ENCODE measurements at places on chromosomes 7 and 10.

GRCh38 chr10:116833986-116834985 lies 15.0 kb upstream of the ENO4 start:
- no peak overlapping the region for H3K4me3 ChIP-seq
- H3K27me3 ChIP-seq, result no peaks in the 10 kb centered on the region
- DNase-seq, result no peak
- no peaks in the 10 kb centered on the region for H3K36me3 ChIP-seq

DNA sequence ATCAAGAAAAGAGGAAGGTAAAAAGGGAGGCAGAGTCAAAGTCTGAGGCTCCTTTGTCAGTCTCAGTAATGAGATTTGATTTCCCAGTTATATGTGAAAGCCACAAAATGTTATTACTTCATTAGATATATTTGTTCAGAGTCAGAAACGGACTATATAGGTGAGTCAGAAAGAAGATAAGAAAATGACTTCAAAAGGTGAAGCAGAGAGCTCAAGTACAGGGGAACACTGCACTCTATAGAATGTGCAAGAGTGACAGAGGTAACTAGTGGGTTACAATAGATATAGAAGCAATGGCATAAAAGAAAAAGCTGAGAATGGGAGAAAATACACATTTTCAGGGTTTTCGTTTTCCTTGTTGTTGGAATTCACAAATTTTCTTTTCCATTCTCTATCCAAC lies 43.3 kb downstream of the DGKB start:
- no peaks in the 10 kb centered on the region for H3K4me1 ChIP-seq
- no peak overlapping the region for H3K27ac ChIP-seq

DNA sequence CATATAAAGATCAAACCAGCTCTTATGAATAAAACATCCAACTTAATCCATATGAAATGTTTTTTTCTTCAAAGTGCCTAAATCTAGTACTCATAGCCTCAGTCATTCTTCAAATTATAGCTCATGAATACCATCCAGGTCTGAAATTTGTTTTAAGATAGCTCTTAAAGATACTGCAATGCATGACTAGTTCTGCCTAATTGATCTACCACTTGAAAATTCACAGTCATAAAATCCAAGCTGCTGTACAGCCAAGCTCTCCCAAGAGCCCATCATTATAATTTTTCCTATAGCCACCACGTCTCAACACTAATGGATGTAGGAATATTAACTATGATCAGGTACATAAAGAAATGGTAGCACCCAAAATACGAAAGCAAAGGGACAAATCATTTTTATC lies 87.9 kb upstream of the RNF148 start:
- no peaks in the 10 kb centered on the region for H3K36me3 ChIP-seq
- H3K4me3 ChIP-seq, result no peak overlapping the region
- no peak for DNase-seq

- no peaks in the 10 kb centered on the region for H3K27me3 ChIP-seq
- no peaks in the 10 kb centered on the region for H3K4me1 ChIP-seq
- no peak overlapping the region for H3K27ac ChIP-seq
- no peak overlapping the region for H3K4me3 ChIP-seq
- no peaks in the 10 kb centered on the region for H3K36me3 ChIP-seq
Measured at GRCh38 chr10:70567603-70568002, 34.9 kb downstream of the PRF1 start.

DNA sequence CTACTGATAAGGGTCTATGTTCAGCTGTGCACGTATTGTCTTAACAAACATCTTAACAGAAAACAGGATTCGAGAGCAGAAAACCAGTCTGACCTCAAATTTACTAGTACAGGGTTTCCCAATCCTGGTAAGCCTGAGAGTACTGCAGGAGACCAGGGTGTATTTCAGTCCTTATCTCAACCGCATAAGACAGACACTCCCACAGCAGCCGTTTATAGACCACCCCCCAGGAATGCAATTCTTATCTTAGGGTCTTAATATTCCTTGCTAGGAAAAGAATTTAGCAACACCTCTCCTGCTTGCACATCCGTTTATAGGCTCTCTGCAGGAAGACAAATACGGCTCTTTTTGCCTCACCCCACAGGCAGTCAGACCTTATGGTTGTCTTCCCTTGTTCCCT lies 277.3 kb downstream of the SDK1 start:
- H3K36me3 ChIP-seq, result no peaks in the 10 kb centered on the region
- no peaks in the 10 kb centered on the region for H3K4me1 ChIP-seq
- no peak overlapping the region for H3K4me3 ChIP-seq

DNA sequence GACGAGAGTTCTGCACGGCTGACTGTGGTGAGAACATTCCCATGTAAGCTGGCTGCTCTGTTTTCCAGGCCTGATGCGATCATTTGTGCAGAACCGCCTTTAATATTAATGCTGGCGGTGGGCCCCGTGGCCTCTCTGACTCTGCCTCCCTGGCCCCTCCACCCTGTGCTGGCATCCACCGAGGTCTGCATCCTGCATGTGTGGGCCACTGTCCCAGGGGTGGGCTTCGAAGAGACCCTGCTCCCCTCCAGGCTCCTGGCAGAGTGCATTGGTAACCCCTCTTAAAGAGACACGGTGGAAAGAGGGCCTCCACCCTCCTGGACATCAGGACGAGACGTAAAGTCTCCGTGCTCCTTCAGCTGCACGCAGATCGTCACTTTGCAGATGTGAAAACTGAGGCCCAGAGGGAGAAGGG lies 67.3 kb upstream of the FAM20C start:
- no peak for DNase-seq

DNA sequence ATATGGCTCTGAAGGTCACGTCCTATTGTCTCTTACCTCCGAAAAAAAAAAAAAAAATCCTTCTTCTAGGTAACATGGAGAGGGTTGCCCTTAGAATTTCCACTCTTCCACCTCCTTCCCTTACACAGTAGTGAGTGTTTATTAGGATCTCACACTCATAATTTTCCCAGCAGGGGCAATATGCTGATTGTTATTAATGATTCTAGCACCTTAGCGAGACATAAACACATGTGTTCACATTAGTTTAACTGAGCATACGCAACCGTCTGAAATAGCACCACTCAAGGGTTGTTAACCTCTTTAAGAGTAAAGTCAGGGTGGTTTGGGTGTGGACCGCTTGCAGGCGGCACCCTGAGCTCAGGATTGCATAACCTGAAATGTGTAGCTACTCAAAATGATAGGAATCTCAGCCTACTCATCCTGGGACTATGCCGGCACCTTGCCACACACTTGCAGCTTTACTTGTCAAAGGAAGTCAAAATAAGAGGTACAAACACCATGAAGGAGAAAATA lies 52.2 kb downstream of the CPEB3 start:
- H3K27me3 ChIP-seq, result no peaks in the 10 kb centered on the region
- DNase-seq, result peak; percentile 90
- peaks cover 43% of the 10 kb centered on the region for H3K4me1 ChIP-seq
- peak overlapping the region; percentile 96 for H3K27ac ChIP-seq

GRCh38 chr7:156898938-156899337 lies 6.0 kb upstream of the LMBR1 start:
- H3K27ac ChIP-seq, result no peak overlapping the region
- no peak for DNase-seq
- H3K4me1 ChIP-seq, result peaks cover 18% of the 10 kb centered on the region
- no peaks in the 10 kb centered on the region for H3K27me3 ChIP-seq
- no peaks in the 10 kb centered on the region for H3K36me3 ChIP-seq

DNA sequence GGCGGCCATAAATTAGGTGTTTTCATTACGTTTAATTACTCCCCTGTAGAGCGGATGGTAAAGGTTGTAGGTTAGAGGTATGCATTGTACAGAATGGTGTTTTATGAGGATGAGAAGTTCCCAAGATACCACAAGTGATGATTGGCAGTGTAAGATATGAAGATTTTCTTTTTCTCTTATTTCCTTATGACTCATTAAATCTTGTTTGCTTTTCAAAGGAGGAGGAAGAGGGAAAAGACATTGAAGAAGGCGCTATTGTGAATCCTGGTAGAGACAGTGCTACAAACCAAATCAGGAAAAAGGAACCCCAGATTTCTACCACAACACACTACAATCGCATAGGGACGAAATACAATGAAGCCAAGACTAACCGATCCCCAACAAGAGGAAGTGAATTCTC lies 133.9 kb downstream of the AASS start:
- DNase-seq, result no peak
- H3K36me3 ChIP-seq, result no peaks in the 10 kb centered on the region
- H3K27ac ChIP-seq, result no peak overlapping the region
- no peak overlapping the region for H3K4me3 ChIP-seq

DNA sequence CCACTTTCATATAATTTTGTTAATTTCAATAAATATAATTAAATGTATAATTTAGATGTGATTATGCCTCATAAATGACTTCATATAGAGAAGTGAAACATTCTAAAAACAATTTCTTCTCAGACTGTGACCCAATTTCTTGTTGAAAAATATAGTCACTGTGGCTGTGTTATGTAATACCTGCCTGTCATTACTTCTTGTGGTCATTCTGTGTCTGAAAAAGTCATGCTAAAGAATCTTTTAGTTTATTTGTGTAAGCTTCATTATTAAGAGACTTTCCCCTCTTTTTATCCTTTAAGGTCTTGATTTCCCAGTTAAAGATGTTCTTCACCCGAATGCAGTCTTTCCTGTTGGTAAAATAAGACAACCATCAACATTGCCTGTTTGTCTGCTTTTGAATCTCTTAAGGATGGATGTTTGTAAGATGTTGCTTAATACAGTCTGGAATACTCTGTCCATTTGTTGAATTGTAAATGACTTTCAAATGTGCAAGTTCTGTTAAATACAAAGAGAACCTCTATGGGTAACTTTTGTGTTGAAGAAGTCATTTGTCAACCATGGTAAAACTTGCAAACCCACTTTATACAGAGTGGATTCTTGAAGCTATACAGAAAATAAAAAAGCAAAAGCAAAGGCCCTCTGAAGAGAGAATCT lies 16.0 kb downstream of the KAT6B start:
- no peaks in the 10 kb centered on the region for H3K27me3 ChIP-seq
- no peaks in the 10 kb centered on the region for H3K36me3 ChIP-seq
- no peak overlapping the region for H3K4me3 ChIP-seq
- no peak overlapping the region for H3K27ac ChIP-seq

- DNase-seq, result peak; percentile 68
- no peaks in the 10 kb centered on the region for H3K4me1 ChIP-seq
- H3K27ac ChIP-seq, result no peak overlapping the region
Measured at GRCh38 chr7:85041605-85042216, 145.1 kb downstream of the SEMA3D start.

- peaks cover 7% of the 10 kb centered on the region for H3K4me1 ChIP-seq
- DNase-seq, result peak; percentile 33
- H3K27me3 ChIP-seq, result no peaks in the 10 kb centered on the region
- no peak overlapping the region for H3K27ac ChIP-seq
- no peak overlapping the region for H3K4me3 ChIP-seq
Measured at GRCh38 chr7:44050121-44050914, 5.8 kb downstream of the DBNL start.

- H3K27ac ChIP-seq, result no peak overlapping the region
- no peak overlapping the region for H3K4me3 ChIP-seq
- H3K27me3 ChIP-seq, result no peaks in the 10 kb centered on the region
- no peak for DNase-seq
- H3K36me3 ChIP-seq, result no peaks in the 10 kb centered on the region
Measured at GRCh38 chr10:88978463-88978862, 12.1 kb upstream of the FAS start.

- DNase-seq, result no peak
- H3K4me3 ChIP-seq, result no peak overlapping the region
- H3K4me1 ChIP-seq, result no peaks in the 10 kb centered on the region
- H3K27me3 ChIP-seq, result no peaks in the 10 kb centered on the region
Measured at GRCh38 chr7:95843286-95843685, 70.9 kb downstream of the DYNC1I1 start.

DNA sequence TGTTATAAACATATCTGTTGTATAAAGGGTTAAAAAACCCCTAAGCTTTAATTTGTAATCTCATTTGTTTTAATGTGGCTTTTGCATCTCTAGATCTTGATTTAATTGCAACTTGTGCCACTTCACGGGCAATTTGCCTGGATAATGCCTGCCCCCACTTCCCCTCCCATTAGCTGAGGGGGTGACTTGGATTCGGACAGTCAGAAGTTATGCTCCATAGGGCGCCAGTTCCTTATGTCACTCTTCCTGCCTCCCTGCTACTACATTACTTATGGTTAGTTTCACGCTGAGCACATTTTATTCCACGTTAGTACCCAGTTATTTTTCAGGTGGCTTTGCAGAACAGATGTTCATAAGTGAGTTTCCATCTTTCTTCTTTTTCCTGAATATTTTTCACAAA lies 1015.2 kb upstream of the PHF14 start:
- no peaks in the 10 kb centered on the region for H3K36me3 ChIP-seq
- H3K4me1 ChIP-seq, result no peaks in the 10 kb centered on the region
- H3K4me3 ChIP-seq, result no peak overlapping the region
- H3K27ac ChIP-seq, result no peak overlapping the region
- no peaks in the 10 kb centered on the region for H3K27me3 ChIP-seq
- DNase-seq, result no peak

- H3K27ac ChIP-seq, result no peak overlapping the region
- H3K4me1 ChIP-seq, result no peaks in the 10 kb centered on the region
- no peaks in the 10 kb centered on the region for H3K27me3 ChIP-seq
- no peak for DNase-seq
Measured at GRCh38 chr10:130557181-130557845, 421.1 kb downstream of the GLRX3 start.

- H3K27me3 ChIP-seq, result no peaks in the 10 kb centered on the region
- peaks cover 22% of the 10 kb centered on the region for H3K36me3 ChIP-seq
- H3K4me1 ChIP-seq, result peaks cover 53% of the 10 kb centered on the region
Measured at GRCh38 chr7:43590862-43591557, 8.1 kb downstream of the STK17A start.

- peaks cover 10% of the 10 kb centered on the region for H3K4me1 ChIP-seq
- no peak overlapping the region for H3K4me3 ChIP-seq
- peaks cover 60% of the 10 kb centered on the region for H3K36me3 ChIP-seq
- DNase-seq, result no peak
- no peaks in the 10 kb centered on the region for H3K27me3 ChIP-seq
- H3K27ac ChIP-seq, result peak overlapping the region; percentile 27
Measured at GRCh38 chr7:107914831-107915230, 23.8 kb downstream of the DLD start.

DNA sequence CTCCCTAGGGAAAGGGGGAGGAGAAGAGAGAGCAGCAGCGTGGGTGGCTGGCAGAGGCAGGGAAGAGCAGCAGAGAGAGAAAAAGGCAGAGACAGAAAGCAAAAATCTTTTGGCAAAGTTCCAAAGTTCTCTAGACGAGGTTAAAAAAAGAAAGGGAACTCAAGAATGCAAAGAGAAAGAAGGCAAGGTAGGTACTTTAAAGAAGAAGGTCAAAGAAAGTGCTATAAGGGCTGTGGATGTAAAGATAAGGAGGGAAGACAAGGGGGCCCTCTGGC lies 20.2 kb upstream of the OPTN start:
- no peak overlapping the region for H3K4me3 ChIP-seq
- H3K4me1 ChIP-seq, result no peaks in the 10 kb centered on the region
- no peak overlapping the region for H3K27ac ChIP-seq
- H3K36me3 ChIP-seq, result no peaks in the 10 kb centered on the region
- no peaks in the 10 kb centered on the region for H3K27me3 ChIP-seq
